CD8-positive, alpha-beta memory T cell (primary cell): ENCODE measurements at places on chromosomes 6 and 20. TPM values are rescaled to one million over a fixed set of nuclear protein-coding genes. Genes with fewer than 3 reads are reported as not detected.

DNA sequence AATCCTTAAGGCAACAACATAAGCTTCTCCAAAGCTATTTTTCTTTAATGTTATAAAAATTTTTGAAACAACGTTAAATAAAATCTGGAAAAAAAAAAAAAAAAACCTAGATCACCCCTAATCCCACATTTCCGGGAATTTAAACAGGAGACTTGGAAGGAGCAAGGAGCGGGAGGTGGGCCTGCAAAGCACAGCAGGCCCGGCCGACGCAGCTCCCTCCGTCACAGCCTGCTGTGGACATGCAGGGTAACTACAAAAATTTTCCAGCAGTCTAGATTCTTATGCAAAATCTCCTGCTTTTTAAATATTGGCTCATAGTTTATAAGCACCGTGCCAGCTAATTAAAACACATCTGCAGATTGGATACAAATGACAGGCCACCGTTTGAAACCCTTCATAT is 23.5 kb downstream of the FOXF2 start:
- no peaks in the 10 kb centered on the region for H3K27me3 ChIP-seq
- no peaks in the 10 kb centered on the region for H3K36me3 ChIP-seq
- no peak overlapping the region for H3K27ac ChIP-seq
- H3K4me3 ChIP-seq: no peak overlapping the region
- no peaks in the 10 kb centered on the region for H3K4me1 ChIP-seq
- DNase-seq: no peak

- H3K27ac ChIP-seq: no peak overlapping the region
- H3K4me1 ChIP-seq: peaks cover 17% of the 10 kb centered on the region
- peaks cover 17% of the 10 kb centered on the region for H3K36me3 ChIP-seq
- DNase-seq: no peak
- no peaks in the 10 kb centered on the region for H3K27me3 ChIP-seq
- no peak overlapping the region for H3K4me3 ChIP-seq
Measured at GRCh38 chr6:43584892-43585570, 9.0 kb downstream of the POLH start.

DNA sequence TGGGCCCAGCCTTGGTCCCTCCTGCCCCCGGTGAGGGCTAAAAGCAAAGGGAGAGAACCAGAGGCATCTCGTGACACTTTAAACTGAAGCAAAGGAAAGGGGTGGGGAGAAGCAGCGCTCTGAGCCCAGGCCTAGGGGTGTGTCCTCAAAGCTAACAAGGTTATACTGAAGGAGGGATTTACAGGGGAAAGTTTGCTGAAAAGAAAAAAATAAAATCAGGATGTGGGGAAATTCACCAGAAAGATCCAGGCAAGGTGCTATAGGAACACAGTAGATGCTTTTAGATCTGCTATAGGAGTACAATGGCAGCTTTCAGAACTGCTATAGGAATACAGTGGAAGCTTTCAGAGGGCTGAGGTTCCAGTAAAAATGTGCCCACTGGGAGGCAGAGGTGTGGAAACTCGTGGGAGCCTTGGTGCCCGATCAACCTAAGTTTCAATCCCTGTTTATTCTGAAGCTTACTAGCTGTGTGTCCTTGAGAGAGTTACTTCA is at the start of gene COL9A1:
Gene COL9A1, minus strand, starts transcription at position 51 of the 492 bp plus-strand sequence. CDS start 160 bp downstream, outside the sequence.
- H3K4me3 ChIP-seq: no peak within 1 kb of the TSS
- H3K27ac ChIP-seq: no peak within 1 kb of the TSS
- H3K4me1 ChIP-seq: no peaks in the 10 kb centered on the region
- no peaks in the 10 kb centered on the region for H3K36me3 ChIP-seq
- DNase-seq: no peak

- H3K36me3 ChIP-seq: no peaks in the 10 kb centered on the region
- no peaks in the 10 kb centered on the region for H3K27me3 ChIP-seq
- no peak overlapping the region for H3K4me3 ChIP-seq
- no peak for DNase-seq
Measured at GRCh38 chr6:39029156-39030011, 19.2 kb upstream of the GLP1R start.

FOXC1 gene
- not detected for total RNA-seq

DNA sequence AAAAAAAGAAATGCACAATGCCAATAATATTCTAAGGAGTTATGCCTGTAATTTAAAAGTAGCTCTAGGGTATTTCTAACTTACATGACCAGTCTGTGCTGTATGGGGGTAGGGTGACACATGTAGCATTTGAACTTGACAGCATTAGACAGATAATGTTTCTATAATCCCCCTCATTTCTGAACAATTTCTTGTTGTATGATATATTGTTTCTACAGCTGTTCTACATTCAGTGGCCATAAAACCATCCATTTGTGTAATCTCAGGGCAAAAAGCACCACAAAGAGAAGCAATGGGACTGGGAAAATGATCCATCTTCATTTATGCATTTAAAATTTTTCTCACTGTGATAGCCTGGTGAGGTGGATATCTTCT is 767.8 kb downstream of the TFAP2A start:
- H3K27me3 ChIP-seq: no peaks in the 10 kb centered on the region
- no peak for DNase-seq
- H3K4me3 ChIP-seq: no peak overlapping the region

GRCh38 chr6:144543006-144543871 is 258.1 kb downstream of the UTRN start:
- H3K4me1 ChIP-seq: no peaks in the 10 kb centered on the region
- no peak for DNase-seq
- peaks cover 24% of the 10 kb centered on the region for H3K36me3 ChIP-seq
- H3K27ac ChIP-seq: no peak overlapping the region
- no peak overlapping the region for H3K4me3 ChIP-seq

PRICKLE4 gene
- not detected for total RNA-seq

- no peak overlapping the region for H3K27ac ChIP-seq
- H3K4me3 ChIP-seq: no peak overlapping the region
- H3K36me3 ChIP-seq: no peaks in the 10 kb centered on the region
- H3K27me3 ChIP-seq: no peaks in the 10 kb centered on the region
Measured at GRCh38 chr6:83226517-83226916, 33.4 kb downstream of the RWDD2A start.

GJA10 gene
- total RNA-seq: not detected

DNA sequence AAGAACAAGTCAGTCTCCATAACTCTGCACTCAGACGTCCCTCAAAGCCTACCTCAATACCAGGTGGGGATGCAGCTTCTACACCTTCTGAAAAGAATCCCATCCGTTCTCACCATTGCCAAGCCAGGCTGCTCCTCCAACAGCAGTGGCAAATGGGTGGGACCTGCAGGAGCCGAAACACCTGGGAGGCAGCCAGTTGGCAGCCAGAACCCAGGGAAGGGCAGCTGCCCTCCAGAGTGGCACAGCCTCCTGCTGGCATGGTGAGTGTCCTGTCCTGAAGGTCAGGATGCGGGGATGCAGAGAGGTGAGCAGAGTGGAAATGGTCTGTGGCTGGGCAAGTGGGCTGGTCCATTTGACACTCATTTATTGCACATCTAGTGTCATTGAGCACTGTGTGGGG is 210.6 kb upstream of the CDH4 start:
- no peaks in the 10 kb centered on the region for H3K36me3 ChIP-seq
- H3K4me1 ChIP-seq: no peaks in the 10 kb centered on the region

DNA sequence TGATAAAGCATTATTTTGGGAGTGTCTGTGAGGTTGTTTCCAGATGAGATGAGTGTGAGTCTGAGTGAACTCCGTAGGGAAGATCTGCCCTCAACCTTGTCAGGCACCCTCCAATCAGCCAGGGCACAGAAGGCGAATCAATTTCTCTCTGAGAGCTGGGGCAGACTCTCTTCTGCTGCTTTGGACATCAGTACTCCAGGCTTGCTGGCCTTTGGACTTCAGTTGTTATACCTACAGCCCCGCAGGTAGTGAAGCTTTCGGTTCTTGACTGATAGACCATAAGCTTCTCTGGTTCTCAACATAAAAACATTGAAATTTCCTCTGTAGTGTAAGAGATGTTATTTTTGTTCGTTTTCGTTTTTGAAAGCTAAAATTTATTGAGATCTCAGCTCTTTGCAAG is 71.4 kb downstream of the MAFB start:
- no peak overlapping the region for H3K27ac ChIP-seq
- DNase-seq: no peak
- no peak overlapping the region for H3K4me3 ChIP-seq
- no peaks in the 10 kb centered on the region for H3K27me3 ChIP-seq

RSPO3 gene
- total RNA-seq: not detected

COL10A1 gene
- not detected for total RNA-seq

UST gene
- 7.8 TPM for total RNA-seq

DNA sequence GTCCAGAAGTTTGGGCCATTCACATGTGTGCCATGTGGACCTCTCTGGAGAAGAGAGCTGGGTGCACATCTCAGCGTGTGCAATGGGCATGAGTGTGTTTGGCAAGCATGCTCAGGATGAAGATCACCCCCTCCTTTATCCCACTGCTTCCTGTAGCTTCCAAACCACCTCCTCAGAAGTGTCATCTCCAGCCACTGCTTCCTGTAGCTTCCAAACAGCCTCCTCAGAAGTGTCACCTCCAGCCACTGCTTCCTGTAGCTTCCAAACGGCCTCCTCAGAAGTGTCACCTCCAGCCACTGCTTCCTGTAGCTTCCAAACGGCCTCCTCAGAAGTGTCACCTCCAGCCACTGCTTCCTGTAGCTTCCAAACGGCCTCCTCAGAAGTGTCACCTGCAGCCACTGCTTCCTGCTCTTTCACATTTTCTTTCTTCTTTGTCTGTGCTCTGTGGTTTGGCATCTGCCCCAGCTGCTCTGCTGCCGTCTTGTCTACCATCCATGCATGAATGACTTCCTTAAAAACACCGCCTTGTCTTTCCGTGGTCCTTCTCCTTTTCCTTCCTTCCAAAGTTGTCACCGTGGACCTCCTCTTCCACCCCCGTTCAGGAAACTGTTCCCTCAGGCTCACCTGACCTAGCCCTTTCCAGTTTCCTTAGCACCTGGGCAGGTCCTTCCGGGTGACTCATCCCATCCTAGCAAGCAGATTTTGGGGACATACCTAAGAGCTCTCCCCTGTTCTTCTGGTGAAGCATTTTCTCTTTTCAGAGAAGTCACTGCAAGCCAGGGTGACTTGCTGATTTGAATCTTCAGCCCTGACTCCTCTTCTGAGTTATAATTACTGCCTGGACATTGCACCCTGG is 43.5 kb upstream of the TIAM2 start:
- H3K4me3 ChIP-seq: peak overlapping the region; percentile 47
- no peaks in the 10 kb centered on the region for H3K36me3 ChIP-seq
- H3K4me1 ChIP-seq: peaks cover 24% of the 10 kb centered on the region
- no peaks in the 10 kb centered on the region for H3K27me3 ChIP-seq
- H3K27ac ChIP-seq: peak overlapping the region; percentile 33

DNA sequence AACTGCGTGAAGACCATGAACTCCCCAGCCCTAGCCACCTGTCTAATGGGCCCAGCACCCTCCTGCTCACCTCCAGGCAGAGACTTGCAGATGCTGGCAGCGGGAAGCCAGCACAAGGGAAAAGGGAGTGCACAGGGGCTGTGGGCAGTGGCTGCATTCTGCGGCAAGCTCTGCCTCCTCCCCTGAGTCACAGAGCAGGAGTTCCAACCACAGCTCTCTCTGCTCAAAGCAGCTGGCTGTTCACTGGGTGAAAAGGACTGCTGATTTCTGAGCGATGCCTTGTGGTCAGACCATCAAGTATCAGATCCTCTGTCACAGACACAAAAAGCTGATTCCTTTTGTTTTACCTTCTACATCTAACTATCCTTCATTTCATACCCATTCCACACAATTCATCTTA is 10.5 kb downstream of the NKX2-2 start:
- peaks cover 12% of the 10 kb centered on the region for H3K4me1 ChIP-seq
- H3K36me3 ChIP-seq: no peaks in the 10 kb centered on the region
- H3K27me3 ChIP-seq: peaks cover 24% of the 10 kb centered on the region
- no peak overlapping the region for H3K4me3 ChIP-seq
- no peak overlapping the region for H3K27ac ChIP-seq

DNA sequence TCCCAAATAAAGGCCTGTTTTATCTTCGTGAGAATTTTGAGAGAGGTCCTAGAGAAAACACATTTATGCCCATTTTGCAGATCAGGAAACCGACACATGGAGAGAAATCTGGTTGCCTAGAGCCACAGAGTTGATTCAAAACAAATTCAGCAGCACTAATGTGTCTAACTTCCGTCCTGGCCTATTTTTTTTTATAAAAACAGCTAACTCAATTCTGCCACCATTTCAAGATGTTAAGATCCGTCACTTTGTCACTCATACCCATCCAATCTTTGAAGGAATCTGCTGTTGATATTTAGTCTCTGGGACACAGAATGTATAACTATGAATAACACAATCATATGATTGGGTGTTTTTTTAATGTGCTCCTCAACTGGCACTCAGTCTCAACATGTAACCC is 611.1 kb upstream of the ARID1B start:
- DNase-seq: no peak
- H3K4me1 ChIP-seq: no peaks in the 10 kb centered on the region
- H3K4me3 ChIP-seq: no peak overlapping the region

SMLR1 gene
- total RNA-seq: not detected

KIFC1 gene
- 51.6 TPM for total RNA-seq

DNA sequence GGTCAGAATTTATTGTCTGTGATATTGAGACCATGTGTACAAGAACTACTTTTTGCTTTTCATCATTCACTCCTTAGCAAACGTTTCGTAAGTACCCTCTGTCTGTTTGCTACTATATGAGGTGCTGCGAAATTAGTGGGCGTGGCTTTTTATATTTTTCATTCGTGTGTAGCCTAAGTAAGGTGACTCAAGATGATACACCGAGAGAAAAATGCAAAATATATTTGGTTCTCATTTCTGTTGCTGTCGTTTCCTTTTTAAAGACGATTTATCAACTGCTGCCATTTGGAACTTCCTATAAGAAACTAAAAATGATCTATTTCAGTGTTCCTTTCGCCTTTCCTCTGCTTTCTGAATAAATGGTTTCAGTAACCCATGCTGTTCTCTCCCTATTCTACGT is 61.2 kb downstream of the VAPB start:
- peaks cover 10% of the 10 kb centered on the region for H3K36me3 ChIP-seq
- H3K27ac ChIP-seq: no peak overlapping the region
- no peak overlapping the region for H3K4me3 ChIP-seq

DNA sequence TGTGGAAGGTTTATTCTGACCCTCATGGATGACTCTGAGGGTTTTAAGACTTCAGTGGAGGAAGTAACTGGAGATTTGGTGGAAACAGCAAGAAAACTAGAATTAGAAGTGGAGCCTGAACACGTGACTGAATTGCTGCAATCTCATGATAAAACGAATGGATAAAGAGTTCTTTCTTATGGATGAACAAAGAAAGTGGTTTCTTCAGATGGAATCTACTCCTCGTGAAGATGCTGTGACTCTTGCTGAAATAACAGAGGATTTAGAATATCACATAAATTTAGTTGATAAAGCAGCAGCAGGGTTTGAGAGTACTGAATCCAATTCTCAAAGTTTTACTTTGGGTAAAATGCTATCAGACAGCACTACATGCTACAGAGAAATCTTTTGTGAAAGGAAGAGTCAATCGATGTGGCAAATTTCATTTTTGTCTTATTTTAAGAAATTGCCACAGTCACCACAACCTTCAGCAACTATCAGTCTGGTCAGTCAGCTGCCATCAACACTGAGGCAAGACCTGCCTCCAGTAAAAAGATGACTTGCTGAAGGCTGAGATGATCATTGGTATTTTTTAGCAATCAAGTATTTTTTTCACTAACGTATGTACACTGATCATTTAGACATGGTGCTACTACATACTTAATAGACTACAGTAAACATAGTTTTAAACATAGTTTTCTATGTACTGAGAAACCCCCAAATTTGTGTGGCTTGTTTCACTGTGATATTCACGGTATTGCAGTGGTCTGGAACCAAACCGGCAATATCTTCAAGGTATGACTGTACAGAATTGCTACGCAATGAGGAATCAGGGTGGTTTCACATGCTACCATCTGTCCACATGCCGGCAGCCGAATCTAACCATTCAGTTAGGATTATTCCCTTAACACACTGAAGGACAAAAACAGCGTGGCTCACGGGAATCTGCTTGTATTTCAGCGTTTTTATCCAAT is 149.0 kb downstream of the MYB start:
- H3K27ac ChIP-seq: no peak overlapping the region
- H3K4me3 ChIP-seq: no peak overlapping the region
- H3K4me1 ChIP-seq: no peaks in the 10 kb centered on the region
- no peak for DNase-seq
- no peaks in the 10 kb centered on the region for H3K27me3 ChIP-seq
